ENCODE measurements at places on chromosomes 13 and 19.

DNA sequence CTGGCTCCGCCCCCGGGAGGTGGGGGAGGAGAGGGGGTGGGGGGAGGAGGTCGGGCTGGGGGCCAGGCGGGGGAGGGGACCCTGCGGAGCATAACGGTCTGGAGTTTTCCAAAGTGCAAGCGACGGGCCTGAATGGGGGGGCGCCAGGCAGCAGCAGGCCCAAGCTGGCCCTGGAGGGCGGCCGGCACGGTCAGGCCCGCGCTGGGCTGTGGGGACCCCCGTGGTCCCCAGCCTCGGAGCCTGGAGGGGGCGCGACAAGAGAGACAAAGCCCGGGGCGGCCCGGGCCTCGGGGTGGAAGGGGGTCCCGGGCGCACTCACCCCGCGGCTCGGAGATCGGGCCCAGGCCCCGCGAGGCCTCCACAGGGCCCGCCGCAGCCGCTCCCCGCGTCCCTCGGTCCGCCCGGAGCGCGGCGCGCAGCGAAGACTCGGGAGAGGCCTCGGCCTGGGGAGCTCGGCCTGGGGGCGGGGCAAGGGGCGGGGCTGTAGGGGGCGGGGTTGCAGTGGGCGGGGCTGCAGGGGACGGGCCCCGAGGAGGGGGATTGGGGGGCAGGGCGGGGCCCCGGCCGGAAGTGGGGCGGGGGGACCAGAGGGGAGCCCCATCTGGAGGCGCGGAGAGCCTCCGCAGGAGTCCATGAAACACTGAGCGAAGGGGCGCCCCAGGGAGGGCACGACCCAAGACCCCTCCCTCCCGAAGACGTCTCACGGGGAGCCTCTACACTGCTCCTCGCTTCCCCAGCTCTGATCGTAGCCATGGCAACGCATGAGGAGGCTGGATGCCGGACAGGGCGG, 47.6 kb downstream of the PTPRS start:
- no peak for DNase-seq

- no peak for DNase-seq
Measured at GRCh38 chr13:73325723-73326558, 267.1 kb downstream of the KLF5 start.

- DNase-seq: no peak
Measured at GRCh38 chr19:34963573-34964406, at the start of gene ZNF792. TSS of gene ZNF792 (minus strand) at chr19:34964229. CDS start at chr19:34963662, 567 bp downstream.

- no peak for DNase-seq
Measured at GRCh38 chr19:49188626-49189200, 31.1 kb downstream of the TRPM4 start.

- DNase-seq: no peak
Measured at GRCh38 chr13:29782798-29783197, 67.6 kb downstream of the UBL3 start.

GRCh38 chr19:6809262-6809661, 36.8 kb downstream of the VAV1 start:
- no peak for DNase-seq

- no peak for DNase-seq
Measured at GRCh38 chr13:59203855-59204254, 959.9 kb downstream of the DIAPH3 start.

DNA sequence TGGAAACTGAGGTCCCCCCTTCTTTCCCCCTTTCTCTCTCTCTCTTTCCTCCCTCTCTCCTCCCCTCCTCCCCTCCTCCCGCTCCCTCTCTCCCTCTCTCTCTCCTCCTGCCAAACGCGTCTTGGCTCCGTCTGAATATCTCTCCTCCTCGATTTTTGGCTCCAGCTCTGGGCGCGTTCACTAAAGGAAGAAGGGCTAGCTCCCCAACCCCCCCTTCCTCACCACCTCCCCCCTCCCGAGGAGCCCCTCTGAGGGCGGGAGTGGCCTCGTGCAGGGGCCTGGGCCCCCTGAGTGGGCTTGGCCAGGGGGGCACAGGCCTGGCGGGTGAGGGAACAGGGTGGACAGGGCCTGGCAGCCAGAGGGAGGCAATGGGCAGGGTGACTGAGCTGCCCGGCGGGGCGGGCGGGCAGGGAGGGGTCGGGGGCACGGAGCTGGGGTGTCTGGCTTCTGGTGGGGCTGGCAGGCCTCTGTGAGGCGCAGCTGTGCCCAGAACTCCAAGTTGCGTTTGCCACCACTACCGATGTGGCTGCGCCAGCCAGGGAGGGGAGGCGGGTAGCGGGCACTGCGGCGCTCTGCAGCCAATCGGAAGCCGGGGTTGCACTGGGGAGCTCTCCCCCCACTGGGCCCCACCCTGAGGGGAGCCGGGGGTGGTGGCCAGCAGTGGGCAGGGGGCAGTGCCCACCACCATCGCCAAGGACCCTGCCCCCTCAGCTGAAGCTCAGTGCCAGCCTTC, 7.1 kb downstream of the NFIX start:
- peak; percentile 37 for DNase-seq

DNA sequence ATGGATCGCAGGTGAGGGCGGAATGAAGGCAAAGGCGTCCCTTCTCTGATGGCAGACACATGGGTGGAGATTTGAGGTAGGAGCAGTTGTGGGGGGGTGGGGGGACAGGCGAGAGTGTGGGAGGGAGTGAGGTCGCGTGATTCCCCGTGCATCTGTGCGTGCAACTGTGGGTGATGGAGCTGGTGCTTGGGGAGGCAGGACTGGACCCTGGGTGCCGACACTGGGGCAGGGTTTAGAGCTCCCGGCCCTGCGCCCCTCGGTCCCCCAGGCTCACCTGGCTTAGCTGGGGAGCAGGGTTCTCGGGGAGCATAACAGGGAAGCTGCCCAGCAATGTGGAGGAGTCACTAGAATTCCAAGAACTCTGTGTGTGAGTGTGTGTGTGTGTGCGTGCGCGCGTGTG, 3.4 kb downstream of the TMPRSS9 start:
- DNase-seq: no peak

GRCh38 chr19:10517361-10517759, at the start of gene S1PR5:
TSS of gene S1PR5 (minus strand) at chr19:10517447. CDS start at chr19:10515011, 2,436 bp downstream.
- DNase-seq: no peak

- no peak for DNase-seq
Measured at GRCh38 chr13:111516712-111517640, 196.5 kb downstream of the TEX29 start.

DNA sequence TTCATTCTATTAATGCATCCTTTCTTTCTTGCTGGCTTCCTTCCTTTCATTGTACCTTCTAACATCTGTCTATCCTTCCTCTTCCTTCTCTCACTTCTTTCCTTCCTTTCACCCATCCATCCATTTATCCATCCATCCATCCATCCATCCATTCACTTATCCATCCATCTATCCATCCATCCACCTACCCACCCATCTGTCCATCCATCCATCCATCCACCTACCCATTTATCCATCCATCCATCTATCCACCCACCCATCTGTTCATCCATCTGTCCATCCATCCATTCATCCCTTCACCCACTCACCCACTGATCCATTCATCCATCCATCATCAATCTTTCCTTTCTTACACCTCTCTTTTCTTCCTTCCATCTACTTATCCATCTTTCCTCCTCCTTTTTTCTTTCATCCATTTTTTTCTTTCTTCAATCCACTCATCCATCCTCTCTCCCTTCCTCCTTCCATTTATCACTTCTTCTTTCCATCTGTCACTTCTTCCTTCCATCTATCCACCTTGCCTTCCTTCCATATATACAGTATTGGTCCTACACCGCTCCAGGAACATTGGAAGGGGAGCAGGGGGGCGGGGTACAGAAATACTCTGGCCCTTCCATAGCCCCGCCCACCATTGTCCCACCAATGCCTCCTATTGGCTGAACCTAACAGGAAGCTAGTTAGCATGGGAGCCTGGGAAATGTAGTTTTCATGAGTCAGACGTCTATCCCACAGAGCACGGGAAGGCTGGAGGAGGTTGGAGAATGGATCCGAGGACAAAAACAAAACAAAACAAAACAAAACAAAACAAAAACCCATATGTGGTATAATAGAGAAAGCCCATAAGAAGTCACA, 45.9 kb downstream of the MBD3L1 start:
- DNase-seq: no peak

DNA sequence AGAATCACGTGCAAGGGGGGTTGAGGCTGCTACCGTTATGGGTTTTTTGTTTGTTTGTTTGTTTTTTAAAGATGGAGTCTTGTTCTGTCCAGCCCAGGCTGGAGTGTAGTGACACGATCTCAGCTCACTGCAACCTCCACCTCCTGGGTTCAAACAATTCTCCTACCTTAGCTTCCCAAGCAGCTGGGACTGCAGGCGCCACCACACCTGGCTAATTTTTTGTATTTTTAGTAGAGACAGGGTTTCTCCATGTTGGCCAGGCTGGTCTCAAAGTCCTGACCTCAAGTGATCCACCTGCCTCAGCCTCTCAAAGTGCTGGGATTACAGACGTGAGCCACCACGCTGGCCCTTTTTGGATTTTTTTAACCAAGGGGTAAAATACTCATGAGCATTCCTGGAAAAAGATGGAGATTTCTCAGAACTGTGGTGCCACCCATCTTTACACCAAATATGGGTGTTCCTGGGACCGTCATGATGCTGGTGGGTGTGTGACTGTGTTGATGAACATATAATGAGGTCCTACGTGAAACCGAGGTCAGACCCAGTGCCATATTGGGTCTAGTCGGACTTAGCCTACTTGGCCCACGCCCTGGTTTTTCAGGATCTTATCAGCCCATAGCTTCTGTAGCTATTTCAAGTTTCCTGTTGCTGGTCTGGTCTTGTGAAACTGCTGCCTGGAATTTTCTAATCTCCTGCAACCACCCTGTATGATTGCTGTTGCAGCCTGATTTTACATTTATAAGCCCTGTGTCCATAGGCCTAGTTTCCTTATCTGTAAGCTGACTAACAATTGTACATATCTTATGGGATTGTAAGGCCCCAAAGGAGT, 6.2 kb downstream of the PPP1R15A start:
- DNase-seq: no peak

- DNase-seq: no peak
Measured at GRCh38 chr13:87003265-87003664, 667.9 kb upstream of the SLITRK5 start.

- no peak for DNase-seq
Measured at GRCh38 chr19:28208745-28209144, 1004.2 kb downstream of the UQCRFS1 start.

DNA sequence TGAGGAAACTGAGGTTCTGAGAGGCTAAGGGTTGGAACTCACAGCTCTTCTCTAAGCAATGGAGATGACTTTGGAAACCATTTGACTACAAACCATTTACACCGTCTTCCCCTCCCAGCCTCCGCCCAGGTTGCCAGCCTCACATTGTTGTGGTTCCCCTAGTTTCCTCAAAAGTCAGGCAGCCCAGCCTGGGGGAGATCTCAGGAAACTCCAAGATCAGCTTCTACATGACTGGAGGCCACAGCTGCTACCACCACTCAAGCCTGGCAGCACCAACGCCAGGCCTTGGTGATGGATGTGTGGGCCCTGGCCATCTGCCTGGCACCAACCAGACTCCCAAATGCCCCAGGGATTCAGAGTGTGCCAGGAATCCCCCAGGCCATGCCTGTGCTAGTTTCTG, 207.9 kb downstream of the TSHZ3 start:
- DNase-seq: no peak

DNA sequence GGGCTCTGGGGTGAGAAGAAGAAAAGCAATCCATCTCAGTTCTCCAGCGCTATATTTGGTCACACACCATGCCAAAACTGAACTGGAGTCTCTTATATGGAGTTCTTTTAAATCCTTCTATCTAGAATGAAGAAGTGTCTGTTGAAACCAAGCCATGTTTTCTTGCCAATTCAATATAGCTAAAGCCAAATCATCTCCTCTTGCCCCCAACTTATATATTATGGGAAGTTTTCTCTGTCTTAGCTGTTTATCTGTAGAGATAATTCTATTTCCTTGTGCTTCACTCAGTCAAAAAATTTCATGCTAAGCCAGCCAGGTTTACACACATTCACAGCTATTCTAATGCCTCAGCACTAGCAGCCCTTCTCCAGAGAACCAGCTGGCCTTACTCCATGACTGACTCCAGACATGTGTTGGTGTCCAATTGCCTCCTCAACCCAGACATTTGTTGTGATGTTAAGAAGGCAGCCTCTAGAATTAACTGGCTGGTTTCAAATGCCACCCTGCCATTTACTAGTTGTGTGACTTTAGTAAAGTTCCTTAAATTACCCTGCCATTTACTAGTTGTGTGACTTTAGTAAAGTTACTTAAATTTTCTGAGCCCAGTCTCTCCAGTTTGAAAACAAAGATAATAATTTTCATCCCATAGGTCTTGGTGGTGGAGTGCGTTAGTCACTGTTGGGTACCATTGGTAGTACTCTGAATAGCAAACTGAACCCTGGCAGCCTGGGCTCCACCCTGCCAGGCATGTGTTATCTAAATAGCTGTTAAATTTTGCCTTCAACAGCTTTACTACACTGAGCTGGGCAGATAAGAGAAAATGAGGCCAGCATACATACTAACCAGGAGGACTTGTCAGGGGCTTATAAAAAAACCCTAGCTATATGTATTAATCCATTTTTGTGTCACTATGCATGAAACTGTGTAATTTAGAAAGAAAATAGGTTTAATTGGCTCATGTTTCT, 525.1 kb downstream of the LMO7 start:
- no peak for DNase-seq

DNA sequence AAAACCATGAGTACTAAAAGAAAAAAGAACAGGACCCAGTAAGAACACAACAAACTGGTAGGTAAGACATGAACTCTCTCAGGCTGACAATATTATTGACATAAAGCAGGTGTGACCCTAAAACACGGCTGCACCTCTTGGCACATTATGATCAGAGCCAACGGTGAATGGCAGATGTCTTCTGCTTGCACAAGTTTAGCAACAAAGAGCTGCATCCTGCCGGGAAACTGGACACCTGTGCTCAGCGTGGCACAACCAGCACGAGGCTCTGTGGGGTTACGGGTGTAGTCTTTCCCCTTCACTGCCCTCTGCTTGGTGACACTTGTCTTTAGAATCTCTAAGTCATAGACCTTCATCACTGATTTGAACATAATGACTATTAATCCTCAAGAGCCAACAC, 97.9 kb downstream of the DOCK9 start:
- DNase-seq: no peak

GRCh38 chr19:34669305-34669704, 7.7 kb downstream of the SCGB2B2 start:
- DNase-seq: no peak

GRCh38 chr13:50915565-50915964, 6.0 kb downstream of the RNASEH2B start:
- no peak for DNase-seq

- no peak for DNase-seq
Measured at GRCh38 chr13:110702591-110703526, 3.1 kb downstream of the CARS2 start.

- no peak for DNase-seq
Measured at GRCh38 chr19:56159009-56159559, 16.7 kb upstream of the GALP start.

DNA sequence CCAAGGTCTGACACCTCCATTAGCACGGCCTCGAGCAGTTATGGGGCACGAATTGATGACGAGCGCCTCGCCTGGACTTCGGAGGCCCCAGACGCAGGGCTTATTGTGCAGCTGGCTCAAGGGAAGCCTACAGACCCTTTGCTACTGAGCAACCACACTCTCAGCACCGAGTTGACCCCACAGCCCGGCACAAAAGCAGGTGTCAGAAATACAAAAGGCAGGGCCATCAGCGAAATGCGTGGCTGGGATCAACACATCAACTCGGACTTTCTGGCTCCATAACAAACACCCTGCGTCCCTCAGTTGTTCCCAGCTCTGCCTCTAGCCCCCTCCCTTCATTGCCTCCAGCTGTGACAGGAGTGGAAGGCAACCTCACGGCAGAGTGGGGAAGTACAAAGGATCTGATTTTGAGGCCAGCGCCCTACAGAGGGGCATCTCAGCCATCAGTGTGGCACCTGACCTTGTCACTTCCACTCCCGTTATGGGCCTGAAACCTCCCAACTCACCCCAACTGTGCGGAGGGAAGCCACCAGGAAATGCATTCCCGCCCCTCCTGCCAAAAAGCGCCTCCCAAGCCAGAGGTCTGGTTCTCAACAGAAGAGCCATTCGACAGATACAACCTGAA, 18.0 kb downstream of the PEPD start:
- no peak for DNase-seq

Measured in cerebellar nuclear complex (tissue), 1 donor.